ENCODE measurements at places on chromosomes 3 and 15. TPM values are rescaled to one million over a fixed set of nuclear protein-coding genes. Genes with fewer than 3 reads are reported as not detected.

Gene FBXO40
- total RNA-seq: not detected

DNA sequence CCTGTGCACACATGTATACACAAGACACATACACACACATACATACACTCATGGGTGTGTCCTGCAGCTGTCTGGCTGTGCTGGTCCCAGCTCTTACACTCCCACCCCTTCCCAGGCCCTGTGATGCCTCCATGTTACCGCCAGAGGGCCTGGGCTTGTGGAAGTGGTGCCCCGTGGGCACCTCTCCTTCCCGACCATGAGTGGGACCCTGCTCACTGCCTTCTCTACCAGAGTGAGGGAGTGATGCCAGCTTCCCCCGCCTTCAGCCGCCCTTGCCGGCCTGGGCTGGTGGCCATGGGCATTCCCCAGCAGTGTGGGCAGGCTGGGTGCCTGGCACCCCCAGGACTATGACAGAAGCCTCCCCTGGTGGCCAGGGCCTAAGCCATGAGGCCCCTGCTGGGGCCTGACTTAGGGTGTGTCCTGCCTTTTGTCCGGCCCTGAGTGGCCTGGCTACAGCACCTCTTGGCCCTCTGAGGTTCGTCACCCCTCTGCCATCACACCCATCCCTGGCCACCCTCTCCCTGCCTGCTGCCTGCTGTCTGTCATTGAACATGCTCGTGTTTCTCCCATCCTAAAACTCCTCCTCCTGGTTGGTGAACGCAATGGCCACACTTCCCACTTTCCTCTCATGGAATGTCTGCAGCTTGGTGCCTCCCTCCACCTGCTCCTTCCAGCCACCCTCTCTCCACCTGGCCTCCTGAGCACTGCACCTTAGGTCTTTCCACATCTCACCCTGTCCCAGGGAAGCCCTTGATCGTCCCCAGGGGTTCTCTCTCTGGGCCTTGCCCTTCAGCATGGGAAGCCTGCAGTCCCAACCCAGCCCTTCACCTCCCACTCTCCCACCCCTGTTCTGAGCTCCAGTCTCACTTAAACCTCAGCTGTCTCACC is 14.6 kb downstream of the HDAC11 start:
- DNase-seq: no peak

DNA sequence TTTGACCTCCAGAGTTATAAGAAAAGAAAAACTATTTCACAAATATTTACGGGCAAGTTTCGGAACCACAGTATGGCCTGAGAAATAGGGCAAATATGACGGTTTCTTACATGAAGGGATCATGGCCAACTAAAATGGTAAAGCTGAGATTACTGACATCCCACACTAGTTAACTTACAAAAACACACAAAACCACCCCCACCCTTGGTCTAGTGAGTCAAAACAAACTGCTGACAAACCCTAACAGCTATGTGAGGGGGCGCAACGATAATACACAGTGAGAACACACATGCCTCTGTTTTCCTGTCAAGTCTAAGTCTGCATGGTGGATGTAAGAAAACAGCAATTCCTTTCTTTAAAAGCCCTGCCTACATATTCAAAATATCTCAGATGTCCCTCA is 32.3 kb downstream of the CBLB start:
- DNase-seq: no peak

GRCh38 chr3:36864180-36865053 is 80.4 kb downstream of the TRANK1 start:
- no peak for DNase-seq

GRCh38 chr3:191340966-191341365 is 10.6 kb upstream of the UTS2B start:
- DNase-seq: no peak

- DNase-seq: no peak
Measured at GRCh38 chr3:168707900-168708299, 612.2 kb upstream of the GOLIM4 start.

- DNase-seq: no peak
Measured at GRCh38 chr15:75723171-75723846, 10.7 kb upstream of the CSPG4 start.

DNA sequence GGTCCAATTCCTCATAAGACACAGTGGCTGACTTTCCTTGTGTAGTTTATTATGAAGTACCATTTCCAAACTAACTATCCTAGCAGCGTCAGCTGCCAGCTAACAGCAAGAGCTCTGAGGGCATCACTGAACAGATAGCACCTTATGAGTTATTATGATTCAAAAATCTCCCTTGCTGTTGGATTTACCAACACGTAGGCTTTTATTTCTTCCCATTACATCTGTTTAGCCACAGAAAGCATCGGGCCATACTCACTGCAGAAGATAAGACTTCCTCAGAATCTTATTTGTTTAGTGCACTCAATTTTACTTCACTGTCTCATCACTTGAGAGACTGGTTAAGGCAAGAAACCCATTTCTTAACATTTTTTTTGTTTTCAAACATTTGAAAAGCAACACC is 16.2 kb downstream of the CLDN1 start:
- no peak for DNase-seq

DNA sequence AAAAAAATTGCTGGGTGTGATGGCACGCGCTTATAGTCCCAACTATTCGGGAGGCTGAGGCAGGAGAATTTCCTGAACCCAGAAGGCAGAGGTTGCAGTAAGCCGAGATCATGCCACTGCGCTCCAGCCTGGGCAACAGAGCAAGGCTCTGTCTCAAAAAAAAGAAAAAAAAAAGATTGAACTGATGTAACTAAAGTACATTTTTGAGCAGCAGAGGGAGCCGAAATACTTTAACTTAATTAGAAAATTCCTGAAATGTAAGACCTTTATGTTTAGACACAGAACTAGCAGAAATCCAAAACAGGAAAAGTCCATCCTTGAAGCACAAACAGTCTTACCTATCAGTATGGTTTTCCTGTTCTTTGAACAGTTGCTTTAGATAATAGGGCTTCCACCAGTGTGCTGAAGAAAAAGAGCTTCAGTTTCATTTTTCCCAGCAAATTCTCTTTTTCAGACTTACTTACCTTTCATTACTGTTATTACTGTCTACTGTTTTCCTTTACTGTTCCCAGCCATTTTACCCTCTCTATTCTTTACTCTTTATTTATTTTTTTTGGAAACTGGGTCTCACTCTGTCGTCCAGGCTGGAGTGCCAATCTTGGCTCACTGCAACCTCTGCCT is 33.4 kb upstream of the ZNF609 start:
- DNase-seq: no peak

DNA sequence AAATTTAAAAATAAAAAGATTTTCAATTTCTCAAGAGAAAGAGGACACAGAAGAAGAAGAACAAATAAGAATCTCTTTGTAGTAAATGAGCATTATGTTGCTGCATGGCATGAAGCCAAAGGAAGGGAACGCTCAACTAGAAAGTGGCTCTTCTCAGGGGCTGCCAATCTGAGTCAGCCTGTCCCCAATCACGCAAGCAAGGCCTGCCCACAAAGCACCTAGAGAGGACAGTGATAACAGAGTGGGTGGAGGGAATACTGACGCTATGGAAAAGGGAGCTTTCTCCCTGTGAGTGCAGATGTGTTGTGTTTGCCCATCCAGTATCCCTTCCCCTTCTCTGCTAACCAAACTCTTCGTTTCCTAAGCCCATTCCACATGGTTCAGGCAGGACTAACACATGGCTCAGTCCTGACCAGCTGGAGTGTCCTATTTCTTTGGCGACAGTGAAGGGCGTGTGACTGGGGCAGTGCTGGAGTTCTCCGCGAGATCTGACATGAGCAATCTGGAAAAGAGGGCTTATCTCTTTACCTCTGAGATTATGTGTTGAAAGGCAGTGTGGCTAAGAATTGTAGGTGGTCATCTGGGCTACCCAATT is 14.2 kb downstream of the FBN1 start:
- no peak for DNase-seq

DNA sequence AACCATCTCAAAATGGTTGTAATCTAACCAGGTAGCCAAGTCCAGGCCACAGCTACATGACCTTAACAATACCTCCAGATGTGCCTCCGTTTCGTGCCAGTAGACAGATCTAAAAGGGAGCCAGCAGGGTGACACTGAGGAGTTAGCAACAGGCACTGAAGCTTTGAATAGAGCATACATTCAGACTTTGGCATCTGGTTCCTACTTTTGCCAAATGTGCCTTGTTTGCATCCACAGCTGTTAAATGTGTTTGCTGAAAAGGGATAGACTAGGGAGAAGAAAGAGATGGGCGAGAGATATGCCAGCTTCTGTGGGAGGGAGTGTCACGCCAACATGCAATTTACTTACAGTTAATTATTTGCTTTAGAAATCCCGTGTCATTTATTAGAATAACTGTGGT is 1433.9 kb upstream of the CADM2 start:
- DNase-seq: no peak

- DNase-seq: no peak
Measured at GRCh38 chr3:161568671-161569070, 72.1 kb downstream of the OTOL1 start.

DNA sequence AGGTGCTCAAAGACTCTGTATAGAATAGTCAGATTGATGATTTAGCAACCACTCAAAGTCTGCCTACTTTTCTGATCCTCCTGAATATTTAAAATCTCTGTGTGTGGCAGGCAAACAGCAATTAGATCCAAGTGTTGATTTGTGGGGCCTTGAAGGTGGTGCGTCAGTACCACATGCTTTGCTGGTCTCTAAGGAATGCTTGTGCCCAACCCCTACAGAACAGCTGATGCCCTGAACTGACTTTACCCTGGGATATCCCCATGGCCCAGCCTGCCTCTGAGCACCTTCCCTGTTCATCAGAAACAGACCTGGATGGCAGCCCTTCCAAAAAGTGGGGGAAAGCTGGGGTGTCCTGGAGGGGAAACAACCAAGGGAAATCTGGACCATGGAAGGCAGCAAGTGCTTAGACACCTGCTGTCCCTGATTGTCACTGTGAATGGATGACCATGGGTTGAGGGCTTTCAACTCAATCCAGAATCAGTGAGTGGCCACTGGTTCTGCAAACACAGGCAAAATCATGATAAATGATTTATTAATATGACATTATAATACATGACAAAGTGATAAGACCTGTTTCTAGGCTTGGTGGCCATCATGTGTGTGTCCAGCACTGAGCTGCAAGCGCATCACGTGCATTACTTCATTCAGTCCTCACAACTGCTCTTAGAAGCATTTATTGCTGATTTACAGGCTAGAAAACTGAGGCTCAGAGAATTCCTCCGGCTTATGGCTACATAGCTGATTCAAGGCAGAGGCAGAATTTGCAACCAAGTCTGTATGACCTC is 76.1 kb upstream of the TPM1 start:
- DNase-seq: no peak

Gene BNC1
- total RNA-seq: 16.4 TPM

GRCh38 chr15:91051248-91051647 is 28.9 kb upstream of the VPS33B start:
- no peak for DNase-seq

Gene C3orf33
- total RNA-seq: 2.0 TPM

DNA sequence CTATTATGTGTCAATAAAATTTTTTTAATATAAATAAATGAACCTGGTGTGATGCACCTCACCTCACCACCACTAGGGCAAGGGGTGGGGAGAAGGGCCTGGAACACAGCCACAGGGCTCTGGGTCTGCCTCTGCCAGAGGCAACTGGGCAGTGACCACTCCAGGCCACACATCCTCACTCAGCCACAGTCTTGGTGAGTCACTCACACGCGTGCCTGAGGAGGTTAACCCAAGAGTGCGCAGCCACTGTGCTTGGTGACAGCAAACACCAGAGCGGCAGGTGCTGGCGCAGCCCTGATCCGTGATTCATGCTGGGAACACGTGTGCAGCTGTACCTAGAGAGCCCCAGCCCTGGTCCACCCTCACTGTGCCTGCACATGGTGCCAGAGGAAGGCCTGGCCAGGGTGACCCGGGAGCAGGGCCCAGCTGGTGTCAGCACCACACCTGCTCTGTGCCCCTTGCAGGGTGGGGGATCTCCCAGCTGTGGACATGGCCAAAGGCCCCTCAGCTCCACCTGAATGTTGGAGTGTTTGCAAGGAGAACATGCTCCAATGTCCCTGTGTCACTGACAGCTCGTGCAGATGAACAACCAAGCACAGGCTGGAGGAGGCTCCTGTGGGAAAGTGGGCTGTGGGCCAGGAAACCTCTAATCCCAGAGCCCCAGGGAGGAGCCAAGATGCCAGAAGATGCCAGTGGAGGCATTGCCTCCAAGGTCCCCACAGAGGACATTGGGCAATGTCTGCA is 2.1 kb downstream of the SLC41A3 start:
- no peak for DNase-seq

- no peak for DNase-seq
Measured at GRCh38 chr15:48371961-48372360, 40.7 kb downstream of the DUT start.

GRCh38 chr3:129139911-129140310 is 18.3 kb upstream of the RAB43 start:
- DNase-seq: no peak

- DNase-seq: no peak
Measured at GRCh38 chr15:22942877-22943276, 37.3 kb downstream of the CYFIP1 start.

DNA sequence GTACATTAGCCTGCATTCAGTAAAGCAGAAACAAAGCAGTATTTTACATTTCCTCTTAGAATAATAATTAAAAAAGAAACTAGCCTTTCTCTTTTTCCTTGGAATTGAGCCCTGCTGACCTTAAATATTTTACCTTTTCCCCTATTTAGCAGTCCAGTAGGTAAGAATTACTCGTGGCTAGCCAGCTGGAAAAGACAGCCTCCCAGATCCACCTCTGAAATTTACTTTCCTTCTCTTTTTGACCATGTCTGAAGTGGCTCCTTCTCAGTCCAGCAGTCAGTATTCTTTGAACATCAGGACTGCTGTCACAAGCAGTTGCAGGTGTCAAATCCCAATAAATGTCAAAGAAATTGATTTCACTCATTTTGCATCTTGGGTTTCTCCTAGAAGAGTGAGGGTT is 311.5 kb upstream of the DCBLD2 start:
- no peak for DNase-seq

Gene RAB27A
- total RNA-seq: 4.6 TPM

- DNase-seq: peak; percentile 76
Measured at GRCh38 chr3:120498556-120499346, 48.0 kb upstream of the FSTL1 start.

DNA sequence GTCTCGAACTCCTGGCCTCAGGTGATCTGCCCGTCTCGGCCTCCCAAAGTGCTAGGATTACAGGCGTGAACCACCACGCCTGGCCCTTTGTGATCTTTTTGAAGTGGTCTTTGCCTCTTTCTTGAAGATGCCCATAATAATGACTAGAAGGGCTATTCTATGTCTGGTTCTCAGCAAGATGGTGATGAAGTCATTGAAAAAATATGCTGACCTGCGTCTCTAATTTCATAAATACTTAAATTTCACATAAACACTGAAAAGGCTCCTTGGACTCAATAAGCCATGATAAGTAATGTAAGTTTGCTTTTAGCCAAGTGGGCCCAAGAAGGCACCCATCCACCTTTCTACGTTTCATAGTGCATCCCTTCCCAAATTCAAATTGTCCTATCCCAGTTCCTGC is 775 bp upstream of the MAPK6 start:
- no peak for DNase-seq

GRCh38 chr3:111691293-111691909 is 96.3 kb upstream of the ZBED2 start:
- DNase-seq: no peak

Gene DUOX1
- total RNA-seq: 0.22 TPM

Gene TTLL13
- not detected for total RNA-seq

GRCh38 chr3:45772341-45773035 is 23.8 kb downstream of the SLC6A20 start:
- DNase-seq: no peak

- no peak for DNase-seq
Measured at GRCh38 chr3:3448468-3448867, 269.0 kb upstream of the CRBN start.

All from epithelial cell of proximal tubule (primary cell).